ENCODE measurements at places on chromosomes 2 and 18.

DNA sequence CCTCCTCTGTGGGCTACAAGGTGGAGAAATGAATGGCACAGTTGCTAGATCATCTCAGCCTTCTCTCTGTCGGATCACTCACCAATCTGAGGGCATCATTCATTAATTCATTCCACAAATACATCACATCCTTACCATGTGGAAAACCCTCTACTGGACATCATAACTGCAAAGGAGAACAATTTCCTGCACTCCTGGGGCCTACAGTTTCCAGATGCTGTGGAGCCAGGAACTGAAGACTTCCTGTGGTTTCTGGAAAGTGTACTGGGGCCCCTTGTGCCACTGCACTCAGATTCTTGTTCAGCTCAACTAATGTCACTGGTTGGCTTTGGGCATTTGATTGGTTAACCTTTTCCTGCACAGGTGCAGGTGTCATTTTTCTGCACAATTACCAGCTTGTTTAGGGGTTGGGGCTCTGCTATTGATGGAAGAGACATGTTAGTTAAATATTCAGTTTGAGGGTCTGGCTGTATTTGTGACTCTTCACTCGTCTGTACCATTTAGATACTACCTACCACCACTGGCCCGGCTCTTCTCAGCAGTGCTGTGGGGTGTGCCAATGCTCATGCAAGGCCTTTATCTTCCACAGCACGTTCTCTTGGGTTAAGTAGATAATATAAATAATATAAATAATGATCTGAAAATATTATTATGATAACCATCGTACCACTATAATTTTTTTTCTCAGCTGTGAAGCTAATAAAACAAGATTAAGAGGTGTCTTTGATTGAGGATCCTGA, 427.3 kb downstream of the TSN start:
- no peak for DNase-seq

GRCh38 chr18:44467718-44468117, 213.0 kb upstream of the SETBP1 start:
- no peak for DNase-seq

DNA sequence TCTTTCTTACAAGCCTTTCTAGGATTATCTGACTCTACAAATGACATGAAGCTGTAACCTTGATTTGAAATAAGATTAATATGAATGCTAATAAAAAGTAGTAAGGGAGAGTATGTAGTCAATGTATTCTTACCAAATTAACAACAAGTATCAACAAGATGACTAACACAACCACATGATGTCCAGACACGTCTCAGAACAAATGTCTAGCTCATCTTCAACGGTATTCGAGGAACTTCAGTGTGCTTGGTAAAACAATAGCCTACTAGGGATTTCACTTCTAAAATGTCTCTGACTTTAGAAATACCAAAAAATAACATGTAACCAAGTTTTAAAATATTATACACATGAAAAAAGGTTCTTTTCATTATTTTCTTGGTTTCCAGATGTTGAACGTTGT, 3.4 kb downstream of the HDLBP start:
- DNase-seq, result no peak

DNA sequence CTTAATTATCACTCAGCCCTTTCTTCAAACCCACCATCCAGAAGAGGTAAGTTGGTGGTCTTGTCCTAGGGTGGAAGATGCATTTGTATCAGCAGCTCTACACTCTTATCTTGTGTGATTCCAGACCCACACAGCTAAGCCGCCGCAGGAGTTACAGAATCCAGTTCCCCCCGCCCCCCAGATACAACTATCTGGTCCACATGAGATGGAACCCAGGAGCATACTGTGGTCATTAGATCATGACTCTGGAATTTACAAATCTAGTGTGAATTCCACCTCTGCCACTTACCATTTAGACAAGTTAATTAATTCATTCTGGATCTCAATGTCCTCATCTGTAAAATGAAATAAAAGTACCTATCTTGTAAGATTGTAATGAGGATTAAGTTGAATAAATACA, 486.4 kb downstream of the BCL11A start:
- no peak for DNase-seq

- DNase-seq, result no peak
Observed at GRCh38 chr2:144703852-144704708, 184.2 kb upstream of the ZEB2 start.

DNA sequence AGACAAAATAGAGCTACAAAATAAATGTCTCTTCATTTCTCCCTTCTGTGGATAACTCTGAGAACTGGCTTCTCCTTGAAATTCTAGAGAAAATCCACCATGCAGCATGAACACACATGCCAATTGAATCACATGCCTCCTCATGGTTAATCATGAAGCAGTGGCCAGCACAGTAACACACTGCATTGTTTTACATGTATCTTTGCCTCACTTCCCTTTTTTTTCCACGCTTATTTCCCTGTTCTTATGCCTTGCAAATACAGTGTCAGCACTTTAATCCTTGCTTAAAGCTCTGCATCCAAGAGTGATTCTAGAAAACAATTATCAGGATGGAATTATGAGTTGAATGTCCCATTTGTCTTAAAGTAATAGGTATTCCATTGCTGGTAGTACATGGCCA, 50.3 kb upstream of the ZBTB7C start:
- DNase-seq, result no peak

GRCh38 chr18:70172225-70172624, 33.3 kb downstream of the RTTN start:
- DNase-seq, result no peak

DNA sequence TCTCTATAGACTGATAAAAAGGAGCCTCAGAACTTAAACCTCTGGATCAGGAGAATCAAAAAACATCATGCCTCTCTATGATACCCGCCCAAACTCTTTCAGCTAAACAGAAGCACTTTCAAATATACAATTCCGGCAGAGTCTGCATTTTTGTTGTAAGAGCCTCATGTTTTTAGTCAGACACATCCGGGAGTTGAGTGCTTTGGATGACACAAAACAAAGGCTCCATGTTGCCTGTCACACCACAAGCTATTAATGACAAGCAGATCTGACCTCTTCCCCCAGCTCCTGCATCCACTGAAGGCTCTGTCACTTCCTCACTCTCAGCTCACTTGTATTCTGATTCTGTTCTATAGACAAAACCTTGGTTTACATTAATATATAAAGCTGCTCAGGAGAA, 33.2 kb downstream of the SLC38A11 start:
- no peak for DNase-seq

GRCh38 chr2:133130548-133131246, 437.6 kb downstream of the NCKAP5 start:
- DNase-seq, result no peak

GRCh38 chr18:28159055-28159454, 17.9 kb downstream of the CDH2 start:
- no peak for DNase-seq

GRCh38 chr18:78130232-78131195, 849.1 kb upstream of the SALL3 start:
- no peak for DNase-seq

- DNase-seq, result no peak
Observed at GRCh38 chr2:164755952-164756351, 85.7 kb downstream of the COBLL1 start.

DNA sequence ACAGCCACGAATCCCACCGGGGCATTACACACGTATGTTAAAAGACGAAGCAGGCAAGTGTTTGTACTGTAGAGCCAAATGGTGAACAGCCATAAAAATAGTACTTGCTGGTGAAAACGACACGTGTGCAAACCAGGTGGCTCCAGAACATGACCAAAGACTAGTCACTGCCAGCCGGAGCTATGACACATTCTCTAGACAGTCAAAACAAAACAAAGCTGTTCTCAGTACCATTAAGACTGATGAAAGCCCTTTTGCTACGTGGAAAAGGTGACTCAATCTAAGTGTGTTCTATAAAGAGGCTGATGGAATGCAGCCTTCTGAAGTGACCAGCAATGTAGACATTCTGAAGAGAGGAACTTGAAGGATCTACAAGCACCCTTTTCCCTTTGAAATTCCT, 367.7 kb upstream of the NETO1 start:
- DNase-seq, result no peak

- DNase-seq, result no peak
Observed at GRCh38 chr18:75959150-75959549, 531.6 kb upstream of the SMIM21 start.

DNA sequence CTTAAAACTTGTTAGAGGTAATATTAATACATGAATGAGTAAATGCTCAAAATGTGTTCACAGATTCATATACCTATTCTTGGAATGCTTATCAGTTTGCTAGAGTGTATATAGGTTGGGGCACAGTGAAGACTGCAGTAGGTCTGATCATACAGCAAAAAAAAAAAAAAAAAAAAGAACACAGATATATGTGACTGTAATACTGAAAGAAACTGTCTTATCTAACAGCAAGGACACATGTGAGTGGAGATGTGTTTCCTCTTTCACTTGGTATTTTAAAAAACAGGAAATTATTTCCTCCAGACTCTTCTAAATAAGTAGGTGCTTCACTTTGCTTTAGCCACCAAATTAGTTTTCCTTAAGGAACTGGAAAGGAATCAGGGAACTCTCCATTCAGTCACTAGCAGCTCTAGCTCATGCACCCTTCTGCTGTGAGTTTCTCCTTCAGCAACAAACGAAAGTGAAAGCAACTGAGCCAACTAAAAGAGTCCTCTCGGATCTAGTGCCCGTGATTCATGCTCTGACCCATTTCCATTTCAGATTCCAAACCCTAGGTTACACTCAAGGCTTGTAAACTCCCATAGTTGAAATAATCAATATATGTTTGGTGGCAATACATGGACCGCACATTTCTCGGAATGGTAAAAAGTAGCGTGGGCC, 98.5 kb downstream of the DSEL start:
- DNase-seq, result no peak

- DNase-seq, result no peak
Observed at GRCh38 chr2:154455166-154455565, 243.3 kb upstream of the KCNJ3 start.
